ENCODE measurements at places on chromosomes 12 and 14.

DNA sequence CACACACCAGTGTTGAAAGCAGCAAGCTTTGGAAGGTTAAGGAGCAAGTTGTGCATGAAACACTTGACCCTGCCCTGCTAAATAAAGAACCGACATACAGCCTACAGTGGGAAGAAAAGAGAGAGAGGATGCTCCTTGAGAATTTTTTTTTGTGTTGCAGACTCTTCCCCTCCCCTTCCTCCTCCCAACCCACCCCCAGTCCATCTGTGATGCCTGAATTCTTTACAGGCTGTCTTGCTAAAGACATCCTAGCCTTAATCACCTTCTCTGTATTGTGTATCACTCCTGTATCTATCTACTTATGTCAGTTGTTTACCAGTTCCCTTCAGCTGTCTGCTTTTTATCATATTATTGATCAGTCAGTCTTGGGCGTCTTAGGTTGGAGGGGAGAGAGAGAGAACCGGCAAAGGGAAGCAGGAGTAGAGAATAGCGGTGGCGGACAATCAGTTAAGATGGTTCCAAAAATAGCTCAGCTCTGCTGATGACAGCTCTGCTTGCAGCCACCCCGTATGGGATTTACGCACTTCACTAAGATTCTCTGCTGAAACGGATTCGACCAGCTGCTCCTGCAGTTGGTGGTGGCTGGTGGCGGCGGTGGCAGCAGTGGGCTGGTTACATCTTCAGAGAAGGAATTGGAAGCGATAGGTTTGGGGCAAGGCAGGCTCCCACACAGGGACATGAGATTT lies 664.7 kb downstream of the NRXN3 start:
- DNase-seq: peak; percentile 62

DNA sequence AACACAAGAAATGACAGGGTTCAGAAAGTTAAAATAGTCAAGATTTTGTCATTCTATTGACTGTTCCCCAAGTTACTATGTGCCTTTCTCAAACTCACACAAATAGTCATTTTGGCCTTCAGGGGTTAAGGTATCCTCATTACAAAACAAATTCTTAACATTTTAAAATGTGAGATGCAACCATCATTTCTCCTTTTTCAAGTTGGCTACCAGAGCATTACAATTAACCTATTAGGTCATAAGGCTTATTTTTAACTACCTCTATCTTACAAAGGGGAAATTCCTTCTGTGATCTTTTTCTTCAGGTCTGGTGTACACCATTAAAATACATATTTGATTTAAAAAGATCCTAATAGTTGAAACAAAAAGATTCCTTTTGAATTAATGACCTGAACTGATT lies 61.2 kb downstream of the SLC38A1 start:
- no peak for DNase-seq

GRCh38 chr12:68086019-68086603 lies 73.4 kb downstream of the IFNG start:
- DNase-seq: no peak

- DNase-seq: no peak
These were observed 468.7 kb downstream of the NOVA1 start for GRCh38 chr14:26128931-26129671.

DNA sequence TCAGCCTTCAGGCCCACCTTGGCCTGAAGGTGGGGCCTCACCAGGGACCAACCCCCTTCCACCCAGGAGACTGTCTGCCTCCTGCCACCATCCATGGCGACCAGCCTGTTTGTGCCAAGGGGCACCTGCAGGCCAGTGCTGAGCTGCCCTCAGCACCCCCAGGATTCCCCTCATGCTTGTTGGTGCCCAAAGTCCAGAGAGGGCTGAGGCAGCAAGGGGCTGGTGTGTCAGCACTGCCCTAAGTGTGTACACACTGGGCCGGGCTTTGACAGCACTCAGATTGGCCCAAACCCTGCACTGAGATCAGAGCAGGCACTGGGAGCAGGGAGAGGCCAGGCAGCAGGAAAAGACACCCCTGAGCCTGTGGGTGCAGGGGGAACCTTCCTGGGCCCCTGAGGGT lies 18.6 kb downstream of the SYNJ2BP start:
- DNase-seq: no peak

DNA sequence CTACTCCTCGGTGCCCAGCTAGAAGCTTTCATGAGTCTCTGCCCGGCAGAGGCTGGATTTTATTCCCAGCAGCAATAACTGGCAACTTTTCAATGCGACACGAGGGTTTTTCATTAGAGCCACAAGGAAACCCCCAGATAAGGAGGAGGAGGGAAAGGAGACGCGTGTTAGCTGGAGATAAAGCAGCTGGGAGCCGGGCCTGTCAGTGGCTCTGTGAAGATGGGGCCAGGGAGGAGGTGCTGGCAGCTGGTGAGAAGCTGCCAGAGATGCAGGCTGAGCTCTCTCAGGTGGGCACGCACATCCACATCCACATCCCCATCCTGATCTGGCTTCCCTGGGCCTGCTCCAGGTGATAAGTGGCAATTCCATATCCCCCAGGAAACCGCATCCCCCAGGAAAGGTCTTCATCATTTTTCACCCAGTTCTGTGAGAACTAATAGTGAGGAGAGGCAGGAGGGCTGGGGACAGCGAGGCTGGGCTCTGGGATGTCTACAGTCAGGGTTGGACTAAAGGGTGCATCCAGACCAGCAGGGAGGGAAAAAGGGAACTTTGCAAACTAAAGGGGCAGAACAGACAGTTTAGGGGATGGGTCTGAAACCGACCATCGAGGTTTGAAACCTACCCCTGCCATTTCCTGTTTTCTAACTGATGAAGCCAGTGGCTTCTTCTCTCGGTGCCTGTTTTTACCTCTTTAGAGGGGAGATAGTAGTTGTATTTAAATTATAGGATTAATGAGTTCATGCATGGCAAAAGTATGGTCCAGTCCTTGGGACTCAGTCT lies 413.2 kb downstream of the DPF3 start:
- no peak for DNase-seq

DNA sequence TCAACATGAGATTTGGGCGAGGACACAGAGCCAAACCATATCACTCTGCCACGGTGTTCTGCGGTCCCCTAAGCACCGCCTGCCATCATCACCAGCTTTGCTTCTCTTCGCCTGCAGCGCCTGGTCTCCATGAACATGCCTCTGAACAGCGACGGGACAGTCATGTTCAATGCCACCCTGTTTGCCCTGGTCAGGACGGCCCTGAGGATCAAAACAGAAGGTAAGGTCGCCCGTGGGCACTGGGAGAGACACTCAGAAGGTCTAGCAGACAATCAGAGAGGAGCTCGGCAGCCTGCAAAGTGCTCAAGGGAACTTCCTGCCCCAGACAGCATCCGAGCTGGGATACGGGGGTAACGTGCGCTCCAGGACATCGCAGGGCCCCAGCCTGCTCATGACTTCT lies 126.0 kb upstream of the FKBP4 start:
- DNase-seq: no peak

DNA sequence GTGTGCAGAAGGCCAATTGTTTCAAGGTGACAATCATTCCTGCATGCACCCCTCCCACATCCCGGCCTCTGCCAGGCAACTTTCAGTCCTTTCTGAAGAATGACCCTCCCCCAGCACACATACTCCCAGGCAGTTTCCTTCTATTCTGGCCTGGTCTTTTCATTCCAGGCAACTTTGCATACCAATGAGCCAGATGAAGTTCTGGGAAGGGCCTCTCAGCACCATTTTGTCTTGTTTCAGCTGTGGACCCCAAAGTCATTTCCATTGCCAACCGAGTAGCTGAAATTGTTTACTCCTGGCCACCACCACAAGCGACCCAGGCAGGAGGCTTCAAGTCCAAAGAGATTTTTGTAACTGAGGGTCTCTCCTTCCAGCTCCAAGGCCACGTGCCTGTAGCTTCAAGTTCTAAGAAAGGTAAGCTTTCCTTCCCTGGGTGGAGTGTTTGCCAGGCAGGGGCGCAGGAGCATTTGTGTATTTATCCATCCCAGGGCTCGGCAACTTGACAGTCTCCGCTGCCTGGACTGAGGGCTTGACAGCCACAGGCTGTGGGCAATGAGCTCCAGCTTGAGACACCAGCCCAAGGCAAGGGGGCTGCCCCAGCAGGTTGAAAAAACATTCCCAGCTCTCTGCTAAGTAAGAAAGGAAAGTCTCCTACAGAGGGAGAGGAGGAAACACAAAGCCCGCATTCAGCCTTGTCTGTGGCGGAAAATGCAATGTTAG lies 16.4 kb downstream of the BCL2L14 start:
- DNase-seq: no peak

DNA sequence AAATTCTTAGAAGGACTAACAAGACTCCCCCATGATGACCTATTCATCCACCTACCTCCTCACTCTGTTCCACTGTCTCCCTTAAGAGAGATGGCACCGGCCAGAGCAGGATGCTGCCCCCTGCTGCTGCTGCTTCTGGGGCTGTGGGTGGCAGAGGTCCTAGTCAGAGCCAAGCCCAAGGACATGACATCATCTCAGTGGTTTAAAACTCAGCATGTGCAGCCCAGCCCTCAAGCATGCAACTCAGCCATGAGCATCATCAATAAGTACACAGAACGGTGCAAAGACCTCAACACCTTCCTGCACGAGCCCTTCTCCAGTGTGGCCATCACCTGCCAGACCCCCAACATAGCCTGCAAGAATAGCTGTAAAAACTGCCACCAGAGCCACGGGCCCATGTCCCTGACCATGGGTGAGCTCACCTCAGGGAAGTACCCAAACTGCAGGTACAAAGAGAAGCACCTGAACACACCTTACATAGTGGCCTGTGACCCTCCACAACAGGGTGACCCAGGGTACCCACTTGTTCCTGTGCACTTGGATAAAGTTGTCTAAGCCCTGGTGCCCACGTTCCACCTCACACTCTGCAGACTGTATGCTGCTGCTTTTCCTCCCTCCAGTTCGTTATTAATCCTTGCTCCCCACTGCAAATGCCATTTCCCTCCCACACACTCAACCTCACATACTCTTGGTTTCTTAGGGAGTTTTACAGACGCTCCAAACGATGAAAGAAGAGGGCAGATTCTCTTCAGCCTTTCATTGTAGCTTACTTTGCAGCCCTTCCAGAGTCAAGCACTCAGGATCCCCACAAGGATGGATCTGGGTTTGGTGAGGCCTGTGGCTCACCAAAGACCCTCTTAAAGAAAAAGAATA lies at the start of gene RNASE8:
Gene RNASE8 (plus strand): TSS at position 20 of the 873 bp plus-strand sequence. CDS start 71 bp downstream, at position 91.
- DNase-seq: no peak

GRCh38 chr14:90620568-90621077 lies 195.6 kb downstream of the TTC7B start:
- DNase-seq: no peak

DNA sequence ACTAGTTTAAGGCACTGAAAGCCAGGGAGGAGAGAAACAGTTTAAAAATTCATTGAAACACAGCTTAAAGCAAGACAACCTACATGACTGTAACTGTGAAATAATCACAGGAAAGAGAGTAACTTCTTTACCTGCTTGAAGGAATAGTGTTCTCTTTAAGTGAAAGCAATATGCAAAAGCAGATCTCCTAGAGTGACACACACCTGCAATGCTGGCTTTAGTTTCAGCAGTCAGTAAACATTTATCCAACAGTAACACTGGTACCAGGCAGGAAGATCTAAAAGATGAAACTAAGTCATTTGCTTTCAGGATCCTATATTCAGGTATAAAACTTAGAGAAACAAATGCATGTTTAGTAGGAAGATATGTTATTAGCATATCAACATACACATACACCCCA lies 85.3 kb upstream of the PPM1H start:
- DNase-seq: no peak

GRCh38 chr14:104895786-104896661 lies 28.7 kb upstream of the PLD4 start:
- no peak for DNase-seq

GRCh38 chr14:92556255-92556741 lies 42.7 kb downstream of the RIN3 start:
- DNase-seq: no peak

- no peak for DNase-seq
These were observed 3.4 kb downstream of the KLRB1 start for GRCh38 chr12:9604287-9604686.

DNA sequence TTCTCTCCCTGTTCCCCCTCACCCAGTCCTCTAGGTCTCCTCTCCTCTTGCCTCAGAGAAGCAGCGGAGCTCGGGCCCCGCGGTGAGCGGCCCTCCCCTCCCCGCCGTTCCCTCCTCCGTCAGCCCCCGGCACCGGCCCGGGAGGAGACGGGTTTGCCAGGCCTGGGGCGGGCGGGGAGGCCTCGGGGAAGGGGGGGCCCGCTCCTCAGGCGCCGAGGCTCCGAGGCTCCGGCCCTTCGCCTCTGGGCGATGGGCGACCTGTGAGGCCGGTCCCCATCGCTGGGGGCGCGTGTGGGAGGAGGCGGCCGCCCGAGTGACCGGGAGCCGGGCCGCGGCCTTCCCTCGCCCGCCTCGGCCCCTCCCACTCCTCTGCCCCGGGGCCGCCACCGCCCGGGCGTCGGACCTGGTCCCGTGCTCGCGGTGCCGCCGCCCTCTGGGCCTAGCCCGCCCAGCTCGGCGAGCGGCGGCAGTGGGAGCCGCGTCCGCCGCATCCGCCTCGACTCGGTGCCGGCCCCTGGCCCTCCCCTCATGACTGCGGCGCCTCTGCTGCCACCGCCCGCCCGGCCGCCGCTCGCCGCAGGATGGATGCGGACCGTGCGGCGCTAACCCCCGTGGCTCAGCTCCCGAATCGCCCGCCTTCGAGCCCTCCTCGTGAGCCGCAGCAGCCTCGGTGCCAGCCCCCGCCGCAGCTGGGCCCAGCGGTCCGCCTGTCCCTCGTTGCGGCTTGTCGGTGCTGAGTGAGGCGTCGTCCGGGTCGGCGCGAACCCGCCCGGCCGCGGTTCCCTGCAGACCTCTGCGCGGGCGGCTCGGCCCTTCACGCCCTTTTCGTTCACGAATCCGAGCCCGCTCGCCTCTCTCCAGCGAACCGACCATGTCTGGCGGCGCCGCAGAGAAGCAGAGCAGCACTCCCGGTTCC lies 574 bp downstream of the WNK1 start:
- peak; percentile 68 for DNase-seq

DNA sequence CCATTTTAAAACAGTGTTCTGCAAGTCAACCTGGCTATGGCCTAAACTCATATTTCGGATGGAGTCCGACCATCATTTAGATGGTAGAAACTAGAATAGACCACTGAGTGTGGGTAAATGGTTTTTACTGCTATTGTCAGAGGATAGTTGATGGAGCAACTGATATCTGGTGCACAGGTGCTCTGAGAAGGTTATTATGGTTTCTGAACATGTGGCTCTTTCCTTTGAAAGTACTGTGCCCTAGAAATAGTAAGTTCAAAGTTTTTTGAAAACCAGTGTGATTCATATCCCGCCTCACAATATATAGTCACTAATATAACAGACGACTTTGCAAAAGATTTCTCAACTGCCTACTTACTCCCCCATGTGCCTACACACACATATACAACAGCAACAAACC lies 64.4 kb upstream of the BTG1 start:
- no peak for DNase-seq

DNA sequence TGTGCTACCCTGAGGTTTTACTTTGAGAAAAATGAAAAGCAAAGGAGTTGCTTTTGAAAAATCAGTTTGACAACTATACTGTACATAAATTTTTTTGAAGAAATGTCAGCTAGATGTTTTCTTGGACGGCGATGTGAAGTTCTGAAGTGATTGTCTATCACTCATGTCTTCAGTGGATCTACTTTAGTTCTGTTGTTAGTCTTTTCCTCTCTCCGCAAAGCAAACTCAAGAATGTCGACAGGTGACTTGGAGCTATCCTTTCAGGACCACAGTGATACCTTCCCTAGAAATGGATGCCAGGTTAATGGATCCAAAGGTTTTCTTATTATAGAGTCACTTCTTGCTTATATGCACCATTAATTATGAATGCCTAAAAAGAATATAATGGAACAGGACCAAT lies 1.2 kb downstream of the PTPRO start:
- DNase-seq: no peak

GRCh38 chr14:31286456-31287293 lies 79.1 kb upstream of the HECTD1 start:
- DNase-seq: no peak

- peak; percentile 76 for DNase-seq
These were observed 43.9 kb downstream of the SSPN start for GRCh38 chr12:26239122-26239851.

- DNase-seq: no peak
These were observed 290.3 kb downstream of the PAWR start for GRCh38 chr12:79400481-79400880.

Data from nucleus accumbens (tissue), 56 donors.